ENCODE measurements at places on chromosomes 1 and 21.

GRCh38 chr1:61270107-61270506 lies 187.7 kb downstream of the NFIA start:
- no peak for DNase-seq

DNA sequence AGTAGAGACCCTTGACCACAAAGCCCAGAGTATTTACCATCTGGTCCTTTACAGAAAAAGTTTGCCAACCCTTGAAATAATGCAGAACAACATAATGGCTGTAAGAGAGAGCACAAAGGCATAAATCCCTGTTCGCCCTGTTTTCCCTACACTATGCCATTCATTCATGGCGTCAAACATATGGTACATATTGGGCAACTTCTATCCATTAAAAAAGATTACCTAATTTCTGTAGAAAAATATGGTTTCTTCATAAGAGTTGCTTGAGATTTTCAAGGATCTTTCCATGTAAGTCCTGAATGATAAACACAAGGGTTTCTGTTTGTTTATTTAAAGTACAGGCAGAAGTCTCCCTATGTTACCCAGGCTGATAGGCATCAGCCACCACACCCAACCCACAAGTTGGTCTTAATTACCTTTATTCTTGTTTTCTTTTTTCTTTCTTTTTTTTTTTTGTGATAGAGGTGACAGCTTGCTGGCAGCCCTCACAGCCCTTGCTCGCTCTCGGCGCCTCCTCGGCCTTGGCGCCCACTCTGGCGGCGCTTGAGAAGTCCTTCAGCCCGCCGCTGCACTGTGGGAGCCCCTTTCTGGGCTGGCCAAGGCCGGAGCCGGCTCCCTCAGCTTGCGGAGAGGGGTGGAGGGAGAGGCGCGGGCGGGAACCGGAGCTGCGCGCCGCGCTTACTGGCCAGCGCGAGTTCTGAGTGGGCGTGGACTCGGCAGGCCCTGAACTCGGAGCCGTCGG lies 68.3 kb upstream of the NR5A2 start:
- DNase-seq, result no peak

- no peak for DNase-seq
These were observed 4.7 kb downstream of the MYSM1 start for GRCh38 chr1:58695206-58695605.

- DNase-seq, result no peak
These were observed 165.3 kb downstream of the GRIK3 start for GRCh38 chr1:36869054-36869453.

GRCh38 chr21:42113926-42114409 lies 42.9 kb downstream of the UMODL1 start:
- DNase-seq, result no peak

GRCh38 chr1:160664573-160665051 lies 17.8 kb upstream of the SLAMF1 start:
- DNase-seq, result no peak

GRCh38 chr1:60296794-60297193 lies 223.2 kb upstream of the C1orf87 start:
- no peak for DNase-seq

- no peak for DNase-seq
These were observed 429.3 kb upstream of the RUNX1 start for GRCh38 chr21:35478161-35479064.

DNA sequence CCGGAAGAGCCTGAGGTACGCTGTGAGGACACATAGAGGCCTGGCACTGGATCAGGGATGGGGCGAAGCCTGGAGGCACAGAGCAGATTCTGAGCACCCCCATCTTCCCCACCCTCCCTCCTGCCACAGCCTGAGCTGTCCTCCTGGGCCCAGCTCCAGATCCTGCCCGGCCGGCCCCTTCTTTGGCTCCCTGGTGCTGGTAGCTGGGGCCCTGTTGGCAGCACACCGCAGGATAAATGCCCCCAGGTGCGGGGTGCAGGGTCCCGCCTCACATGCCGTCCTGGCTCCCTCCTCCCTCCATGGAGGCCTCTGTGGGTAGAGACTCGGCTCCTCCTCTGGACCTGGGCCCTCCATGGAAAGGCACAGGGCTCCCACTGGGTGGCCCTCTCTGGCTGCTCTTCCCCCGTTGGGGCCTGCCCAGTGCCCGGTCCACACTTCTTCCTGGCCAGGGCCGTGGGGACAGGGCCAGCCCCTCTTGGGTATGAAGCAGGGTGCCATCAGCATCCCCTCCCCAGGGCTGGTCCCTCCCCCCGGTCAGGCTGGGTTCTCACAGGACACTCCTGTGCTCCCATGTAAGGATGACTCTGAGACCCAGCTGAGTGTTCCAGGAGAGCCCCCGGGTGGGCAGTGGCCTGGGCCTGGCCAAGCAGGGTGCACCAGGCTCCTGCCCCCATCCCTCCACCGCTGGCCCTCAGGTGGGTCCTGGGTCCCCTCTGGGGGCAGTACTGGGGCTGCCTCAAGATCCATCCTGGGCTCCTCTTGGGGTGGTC lies 1.1 kb upstream of the OBSCN start:
- no peak for DNase-seq

GRCh38 chr1:94124538-94124937 lies 3.6 kb upstream of the ABCA4 start:
- no peak for DNase-seq

- no peak for DNase-seq
These were observed 243.2 kb upstream of the RAB4A start for GRCh38 chr1:229027622-229028182.

DNA sequence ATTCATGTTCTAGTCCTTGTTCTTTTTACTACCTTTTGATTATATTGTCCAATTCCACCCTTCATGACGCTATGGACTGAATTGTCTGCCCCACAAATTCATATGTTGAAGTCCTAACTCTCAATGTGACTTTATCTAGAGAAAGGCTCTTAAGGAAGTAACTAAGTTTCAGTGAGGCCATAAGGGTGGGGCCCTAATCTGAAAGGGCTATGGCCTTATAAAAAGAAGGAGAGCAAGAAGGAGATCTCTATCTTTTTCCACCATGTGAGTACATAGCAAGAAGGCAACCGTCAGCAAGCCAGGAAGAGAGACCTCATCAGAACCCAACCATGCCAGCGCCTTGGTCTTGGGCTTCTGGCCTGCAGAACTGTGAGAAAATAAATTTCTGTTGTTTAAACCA lies 95.9 kb downstream of the HIVEP3 start:
- DNase-seq, result no peak

DNA sequence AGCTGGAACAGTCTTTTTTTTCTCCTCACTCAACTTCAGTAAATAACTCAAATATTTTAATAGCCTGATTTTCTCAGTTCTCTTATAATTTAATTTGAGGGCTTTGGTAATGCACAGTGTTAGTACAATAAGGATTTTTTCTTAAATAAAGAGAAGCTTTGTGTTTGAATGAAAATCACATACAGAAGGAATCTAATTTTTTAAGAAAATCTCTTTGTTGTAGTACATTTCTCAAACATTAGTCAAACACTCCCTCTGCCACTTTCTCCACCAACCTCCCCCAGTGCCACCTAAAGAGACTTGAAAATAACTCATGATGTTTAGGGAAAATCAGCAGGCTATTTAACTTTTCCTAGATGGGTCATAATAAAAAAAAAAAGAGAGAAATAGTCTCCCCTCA lies 42.3 kb upstream of the ACP6 start:
- no peak for DNase-seq

GRCh38 chr1:222927031-222927430 lies 112.2 kb downstream of the DISP1 start:
- peak; percentile 68 for DNase-seq

DNA sequence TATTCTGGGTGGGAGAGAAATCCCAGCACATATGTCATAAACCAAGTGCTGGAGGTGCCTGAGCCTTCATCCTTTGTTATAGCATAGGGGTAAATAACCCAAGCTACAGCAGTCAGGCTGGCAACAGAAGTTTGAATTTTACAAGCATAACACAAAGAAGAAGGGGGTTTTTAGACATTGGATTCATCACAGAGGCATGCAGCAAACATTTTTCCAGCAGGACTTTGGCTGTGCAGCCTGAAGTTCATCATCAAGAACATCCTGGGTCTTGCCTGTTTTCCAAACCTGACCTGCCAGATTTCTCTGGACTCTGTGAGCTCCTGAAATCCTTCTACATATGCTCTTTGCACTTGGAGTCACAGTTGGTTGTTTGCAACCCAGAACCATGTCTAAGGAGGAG lies 16.2 kb downstream of the PTGER3 start:
- DNase-seq, result no peak

DNA sequence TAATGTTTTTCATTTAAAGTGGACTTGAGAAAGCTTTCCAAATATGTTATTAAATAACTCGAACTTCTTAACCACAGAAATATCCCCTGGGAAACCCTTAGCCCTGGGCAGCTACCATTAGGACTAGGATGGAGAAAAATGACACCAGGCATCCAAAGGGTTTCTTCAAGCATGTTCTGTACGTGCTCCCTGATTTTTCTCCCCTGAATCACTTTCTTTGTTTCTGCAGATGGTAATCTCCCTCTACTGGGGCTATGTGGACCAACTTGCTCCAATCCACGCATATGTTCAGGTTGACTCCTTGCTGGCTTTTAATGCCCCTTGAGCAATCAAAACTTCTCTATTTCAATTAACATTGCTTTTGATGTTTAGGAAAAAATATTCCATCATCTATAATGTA lies 312.7 kb upstream of the C1orf87 start:
- DNase-seq, result no peak

- no peak for DNase-seq
These were observed 2.2 kb upstream of the CBR3 start for GRCh38 chr21:36132696-36133095.

DNA sequence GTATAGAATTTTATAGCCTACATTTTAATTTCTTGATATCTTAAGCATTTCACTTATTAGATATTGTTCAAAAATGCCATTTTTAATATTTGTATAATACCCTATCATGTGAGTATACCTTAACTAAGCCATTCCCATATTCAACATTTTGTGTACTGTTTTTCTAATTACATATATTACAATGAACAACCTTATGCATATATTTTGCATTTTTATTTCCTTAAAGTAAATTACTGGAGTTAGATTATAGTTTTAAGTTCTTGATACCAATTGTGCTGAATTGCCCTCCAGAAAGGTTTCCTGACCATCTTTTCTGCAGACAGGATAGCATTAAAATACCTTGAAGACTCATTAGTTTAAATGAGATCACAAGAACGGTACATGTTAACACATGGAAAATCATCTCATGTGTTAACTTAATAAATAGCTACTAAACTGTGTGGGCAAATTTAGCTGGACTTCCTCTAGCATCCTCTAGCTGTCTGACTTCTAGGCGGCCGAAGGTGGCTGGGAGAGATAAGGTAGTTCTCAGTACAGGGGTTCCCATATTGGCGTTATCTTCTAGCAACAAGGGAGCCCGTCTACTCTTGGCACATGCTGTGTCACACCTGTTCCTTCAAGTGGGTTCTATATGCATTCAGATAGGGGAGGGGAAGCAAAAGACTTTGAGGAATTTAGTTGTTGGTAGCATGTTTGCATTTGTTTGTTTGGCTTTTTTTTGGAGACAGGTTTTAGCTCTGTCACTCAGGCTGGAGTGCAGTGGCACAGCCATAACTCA lies 8.9 kb downstream of the DCLRE1B start:
- no peak for DNase-seq

DNA sequence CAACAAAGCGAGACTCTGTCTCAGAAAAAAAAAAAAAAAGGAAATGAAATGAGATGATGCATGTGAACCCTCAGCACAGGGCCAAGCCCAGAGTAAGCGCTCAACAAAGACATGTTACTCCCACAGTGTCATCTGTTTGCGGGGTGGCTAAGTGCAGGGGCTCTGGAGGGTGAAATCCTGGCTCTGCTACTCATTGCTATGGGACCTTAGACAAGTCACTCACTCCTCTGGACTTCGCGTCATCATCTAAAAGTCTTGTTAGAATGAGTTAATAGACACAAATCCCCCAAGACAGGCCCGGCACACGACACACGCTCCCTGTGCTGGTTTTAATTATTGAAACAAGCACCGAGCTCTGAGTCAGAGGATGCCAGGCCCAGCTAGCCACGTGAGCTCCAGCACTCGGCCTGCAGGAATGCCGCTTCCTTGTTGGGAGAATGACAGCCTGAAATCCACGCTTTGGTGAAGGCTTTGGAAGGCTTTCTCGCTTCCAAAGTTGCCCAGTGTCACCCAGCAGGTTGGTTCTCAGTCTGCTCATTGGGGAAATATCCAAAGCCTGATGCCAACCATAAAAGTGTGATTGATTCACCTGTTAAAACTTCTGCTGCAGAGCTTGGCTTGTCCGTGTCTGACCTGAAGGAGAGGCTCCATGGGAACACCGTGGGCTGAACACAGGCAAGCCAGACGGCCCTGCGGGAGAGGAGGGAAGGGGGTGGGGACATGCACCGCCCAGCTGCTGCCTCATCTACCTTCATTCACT lies 36.7 kb upstream of the TARDBP start:
- no peak for DNase-seq

DNA sequence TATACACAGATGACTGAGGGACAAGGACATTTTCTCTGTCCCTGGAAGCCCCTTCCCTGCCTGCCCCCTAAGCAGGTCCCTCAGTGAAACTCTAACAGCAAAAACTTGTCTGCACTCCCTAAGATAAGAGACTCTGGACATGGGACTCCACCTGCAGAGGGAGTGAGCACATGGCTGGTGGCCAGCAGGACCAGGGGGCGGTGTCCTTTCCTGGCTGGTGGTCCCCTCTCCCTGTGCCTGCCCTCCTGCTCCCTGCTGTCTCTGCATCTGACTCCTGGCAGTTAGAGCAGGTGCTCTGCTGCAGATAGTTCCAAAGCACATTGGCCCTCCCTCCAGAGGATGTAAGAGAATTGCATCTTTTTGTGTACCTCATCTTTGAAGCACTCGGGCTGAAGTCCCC lies 215.5 kb downstream of the GRIK3 start:
- no peak for DNase-seq

- DNase-seq, result no peak
These were observed 1.9 kb upstream of the MYOC start for GRCh38 chr1:171654201-171654941.

GRCh38 chr1:57423135-57423655 lies 665 bp downstream of the DAB1 start:
- no peak for DNase-seq

DNA sequence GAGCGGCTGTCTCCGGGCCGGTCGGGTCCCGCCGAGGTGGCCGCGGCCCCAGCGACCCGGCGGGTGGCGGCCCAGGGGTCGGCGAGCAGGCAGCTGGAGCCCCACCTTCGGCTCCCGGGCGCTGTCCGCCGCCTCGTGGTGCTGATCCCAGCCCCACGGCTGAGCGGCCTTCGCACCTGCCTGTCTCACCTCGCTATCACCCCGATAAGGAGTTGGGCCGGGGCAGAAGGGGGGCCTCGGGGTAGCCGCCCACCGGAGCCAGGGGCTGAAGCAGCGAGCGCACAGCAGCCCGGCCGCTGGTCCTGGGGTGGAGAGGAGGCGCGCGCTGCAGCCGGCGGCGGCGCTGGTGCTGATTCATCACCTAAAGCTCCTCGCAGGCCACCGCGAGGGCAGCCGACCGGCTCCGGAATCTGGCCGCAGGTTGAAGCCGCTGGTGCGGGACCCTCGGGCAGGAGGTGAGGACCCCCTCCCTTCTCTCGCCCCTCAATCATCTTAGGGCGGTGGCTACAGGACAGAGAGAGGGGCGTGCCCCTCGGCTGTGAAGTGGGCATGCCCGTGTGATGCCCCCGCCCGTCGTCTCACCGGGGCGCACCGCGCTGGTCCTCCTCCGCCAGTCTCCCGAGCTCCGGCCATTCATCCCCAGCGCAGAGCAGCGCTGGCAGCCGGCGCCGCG lies 575 bp downstream of the TRIM67 start:
- peak; percentile 36 for DNase-seq

All from NCI-H1930 (cell line).